Effector CD8-positive, alpha-beta T cell (primary cell): ENCODE measurements at places on chromosomes 3 and 15.

GRCh38 chr15:47888385-47889100, 171.2 kb downstream of the SEMA6D start:
- DNase-seq = no peak

GRCh38 chr3:31892500-31892899, 88.6 kb downstream of the OSBPL10 start:
- no peak for DNase-seq

GRCh38 chr15:58547628-58548307, 116.0 kb downstream of the LIPC start:
- no peak for DNase-seq

DNA sequence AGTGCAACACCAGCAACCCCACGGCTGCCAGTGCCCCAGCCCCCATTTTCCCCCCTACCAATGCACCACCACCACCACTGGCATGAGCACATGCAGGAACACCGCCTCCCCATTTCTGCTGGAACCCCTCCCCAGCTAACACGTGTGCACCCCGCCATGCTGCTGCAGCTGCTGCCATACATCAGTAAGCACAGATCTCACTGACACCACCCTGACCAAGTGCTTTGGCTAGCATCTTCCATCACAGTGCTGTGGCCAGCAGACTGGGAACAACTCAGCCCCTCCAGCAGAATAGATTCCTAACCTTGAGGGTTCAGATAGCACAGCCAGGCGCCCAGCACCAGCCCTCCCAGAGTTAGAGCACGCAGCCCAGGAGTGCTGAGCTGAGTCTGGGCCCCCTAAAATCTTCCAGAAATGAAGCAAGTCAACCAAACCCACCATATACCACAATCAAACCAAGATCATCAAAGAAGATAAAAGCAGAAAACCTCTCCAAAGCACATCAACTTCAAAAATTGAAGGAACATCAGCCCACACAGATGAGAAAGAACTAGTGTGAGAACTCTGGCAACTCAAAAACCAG, 81.2 kb upstream of the CDV3 start:
- DNase-seq = no peak

- DNase-seq = no peak
Observed at GRCh38 chr3:126551121-126551838, 7.5 kb downstream of the C3orf22 start.

GRCh38 chr3:157319672-157320071, 117.0 kb upstream of the PTX3 start:
- no peak for DNase-seq

DNA sequence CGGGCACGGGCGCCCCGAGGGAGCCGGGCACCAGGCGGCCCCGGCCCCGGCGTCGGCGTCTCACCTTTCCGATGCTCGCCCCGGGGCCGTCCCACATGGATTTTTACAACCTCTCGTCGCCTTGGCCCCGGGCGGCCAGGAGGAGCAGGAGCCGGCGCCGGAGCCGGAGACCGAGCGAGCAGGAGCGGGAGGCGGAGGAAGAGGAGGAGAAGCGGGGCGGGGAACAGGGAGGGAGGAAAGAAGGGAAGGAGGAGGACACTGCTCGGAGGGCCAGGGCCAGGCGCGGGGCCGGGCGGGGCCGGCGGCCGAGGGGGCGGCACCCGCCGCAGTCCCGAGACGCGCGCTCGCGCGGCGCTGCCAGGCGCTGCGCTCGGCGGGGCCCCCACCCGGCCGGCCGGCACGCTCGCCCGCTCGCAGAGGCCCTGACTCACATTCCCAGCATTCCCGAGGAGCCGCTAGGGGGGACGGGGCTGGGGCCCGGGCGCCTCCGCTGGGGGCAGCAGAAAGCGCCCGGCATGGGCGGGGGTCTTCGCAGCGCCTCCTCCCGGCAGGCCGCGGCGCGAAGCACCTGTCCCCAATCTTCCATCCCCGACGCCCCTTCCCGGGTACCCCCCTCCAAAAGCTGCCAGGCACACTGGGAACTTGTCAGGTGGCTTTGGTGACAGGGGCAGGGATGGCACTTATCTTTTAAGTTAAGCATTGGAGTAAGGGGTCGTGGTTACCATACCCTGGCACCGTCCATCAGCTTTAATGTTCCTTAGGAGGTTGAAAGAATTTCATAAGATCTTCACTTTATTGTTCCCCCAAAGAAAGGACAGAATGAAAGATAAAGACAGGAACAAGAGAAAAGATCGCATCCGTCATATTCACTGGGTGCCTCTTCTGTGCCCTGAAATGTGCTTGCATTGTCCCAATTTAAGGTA, at the start of gene ERC2:
TSS of gene ERC2 (minus strand) at position 284 of the 923 bp plus-strand sequence.
- DNase-seq = no peak

DNA sequence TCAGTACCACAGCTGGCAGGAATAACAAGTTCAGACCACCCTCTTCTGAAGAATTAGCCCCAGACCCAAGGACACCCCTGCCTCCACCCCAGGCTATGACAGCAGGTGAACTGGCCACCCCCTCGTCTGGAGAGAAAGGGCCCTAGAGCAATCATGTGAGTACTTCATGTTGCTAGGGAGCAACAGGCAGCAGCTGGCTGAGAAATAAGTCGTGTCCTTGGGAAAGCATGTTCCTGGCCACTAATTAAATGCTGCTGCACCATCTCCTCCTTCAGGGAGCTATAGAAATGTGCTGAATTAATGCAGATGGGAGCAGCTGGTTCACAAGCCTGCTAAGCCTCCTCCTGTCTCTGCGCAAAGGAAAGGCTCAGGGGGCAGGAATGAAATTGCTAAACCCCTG, 31.5 kb downstream of the MRPS11 start:
- no peak for DNase-seq

- no peak for DNase-seq
Observed at GRCh38 chr3:37520907-37521341, 340.8 kb upstream of the CTDSPL start.

DNA sequence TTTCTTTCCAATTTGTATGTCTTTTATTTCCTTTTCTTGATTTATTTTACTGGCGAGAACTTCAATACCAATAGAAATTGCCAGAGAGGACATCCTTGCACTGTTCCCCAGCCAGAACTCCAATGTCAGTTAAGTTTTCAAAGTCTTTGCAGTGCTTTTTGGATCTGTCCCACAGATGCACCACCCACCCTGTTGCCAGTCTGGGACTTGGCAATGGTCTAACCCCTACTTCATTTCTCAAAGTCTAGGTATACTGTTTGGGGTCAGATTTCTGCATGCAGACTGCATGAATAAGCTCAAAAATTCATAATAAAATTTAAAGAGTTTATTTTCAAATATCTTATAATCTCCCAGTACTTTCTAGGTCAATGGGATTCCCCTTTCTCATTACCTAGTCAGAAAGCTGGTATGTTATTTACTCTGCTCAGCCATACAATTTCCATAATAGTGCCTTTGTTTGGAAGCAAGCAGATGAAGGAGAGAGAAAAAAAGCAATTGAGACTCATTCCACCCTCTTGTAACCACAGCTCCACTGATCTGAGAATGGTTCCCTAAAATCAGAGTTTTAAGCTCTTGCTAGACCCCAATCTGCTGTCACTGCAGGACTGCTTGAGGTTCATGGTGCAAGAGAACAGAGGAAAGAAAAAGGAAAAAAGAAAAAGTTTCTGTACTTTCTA, 125.9 kb upstream of the PLXND1 start:
- no peak for DNase-seq
